ENCODE measurements at places on chromosomes 16 and 17.
A peak's percentile ranks its signal among the peaks of the same experiment; 100 is the strongest.

GRCh38 chr16:22052980-22053379 is 39.4 kb upstream of the VWA3A start:
- DNase-seq = no peak

GRCh38 chr16:10876799-10877341 is at the start of gene CIITA:
Gene CIITA (plus strand): TSS chr16:10877202. CDS start chr16:10877331, 129 bp downstream.
- DNase-seq = peak; percentile 67

DNA sequence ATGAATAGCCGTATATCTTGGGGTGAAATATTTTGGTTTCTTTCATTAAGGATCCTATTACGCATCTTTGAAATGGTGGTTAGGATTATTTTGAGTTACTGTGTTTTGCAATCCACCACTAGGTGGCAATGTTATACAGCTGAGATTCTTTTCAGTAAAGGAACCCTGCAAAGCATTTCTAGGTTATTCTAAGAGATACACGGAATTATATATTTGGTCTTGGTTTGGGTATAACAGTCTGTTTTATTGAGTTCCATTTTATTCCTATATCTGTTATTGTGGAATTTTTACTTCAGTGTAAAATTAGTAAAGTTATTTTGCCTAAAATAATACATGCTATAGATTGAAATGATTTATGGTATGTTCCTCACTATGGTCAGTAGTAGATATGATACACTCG is 62.9 kb upstream of the CPHXL start:
- no peak for DNase-seq

GRCh38 chr16:85969159-85969558 is 70.2 kb downstream of the IRF8 start:
- DNase-seq = no peak

GRCh38 chr17:51044976-51045375 is 75.7 kb downstream of the SPAG9 start:
- no peak for DNase-seq

DNA sequence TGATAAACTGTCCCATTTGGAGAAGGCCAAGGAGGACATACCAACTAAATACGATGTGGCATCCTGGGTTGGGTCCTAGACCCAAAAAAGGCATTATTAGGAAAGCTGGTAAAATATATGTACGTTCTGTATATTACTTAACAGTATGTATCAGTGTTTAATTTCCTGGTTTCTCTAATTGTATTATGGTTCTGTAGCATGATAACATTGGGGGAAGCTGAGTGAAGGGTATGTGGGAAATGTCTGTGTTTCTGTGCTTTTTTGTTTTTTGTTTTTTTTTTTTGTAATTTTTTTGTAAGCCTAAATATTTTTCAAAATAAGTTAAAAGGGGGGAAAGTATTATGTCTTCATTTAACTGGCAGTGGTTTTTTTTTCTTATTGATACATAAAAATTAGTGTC is 21.5 kb upstream of the NDRG4 start:
- DNase-seq = no peak
